Dermis blood vessel endothelial cell (primary cell): ENCODE measurements at places on chromosomes 2 and 18. TPM values are rescaled to one million over a fixed set of nuclear protein-coding genes. Genes with fewer than 3 reads are reported as not detected.

The PDCL3 gene
- total RNA-seq, result 16.2 and 20.3 TPM in 2 replicates

The WDPCP gene
- total RNA-seq, result 5.9 and 6.8 TPM in 2 replicates

The SNORC gene
- 0.34 and 0.84 TPM in 2 replicates for total RNA-seq

The CDK5R2 gene
- total RNA-seq, result not detected in 2 replicates

- no peak for DNase-seq
Measured at GRCh38 chr2:80168801-80169200, 135.8 kb downstream of the LRRTM1 start.

DNA sequence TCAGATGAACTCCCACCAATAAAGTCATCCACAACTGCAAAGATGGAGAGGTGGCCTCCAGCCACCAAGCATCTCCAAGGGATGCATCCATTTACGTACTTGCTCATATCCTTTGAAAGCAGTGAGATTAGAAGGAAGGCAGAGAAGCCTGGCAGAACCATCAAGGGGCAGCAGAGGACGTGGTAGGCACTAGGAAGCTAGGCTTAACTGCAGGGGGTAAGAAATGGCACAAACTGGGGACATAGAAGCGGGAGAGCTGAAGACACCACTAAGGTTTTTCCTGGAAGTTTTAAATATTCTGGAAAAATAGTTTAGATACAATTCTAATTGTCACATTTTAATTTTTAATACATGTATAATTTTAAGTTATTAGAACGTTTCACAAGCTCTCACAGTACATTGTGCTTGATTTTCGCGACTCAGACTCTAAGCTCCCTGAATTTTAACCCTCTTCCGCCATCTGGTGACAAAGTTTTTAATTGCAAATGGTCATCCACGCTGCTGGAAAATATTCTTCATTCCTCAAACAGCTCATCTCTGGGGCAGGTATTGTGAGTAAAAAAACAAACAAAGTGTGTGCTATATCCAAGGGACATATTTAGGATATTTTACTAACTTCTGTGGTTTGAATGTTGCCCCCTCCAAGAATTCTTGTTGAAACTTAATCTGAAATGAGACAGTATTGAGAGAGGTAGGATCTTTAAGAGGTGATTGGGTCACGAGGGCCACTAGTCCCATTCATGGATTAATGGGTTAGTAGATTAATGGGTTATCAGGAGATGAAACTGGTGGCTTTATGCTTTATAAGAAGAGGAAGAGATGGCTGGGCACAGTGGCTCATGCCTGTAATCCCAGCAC, 1.6 kb upstream of the PSTPIP2 start:
- DNase-seq, result peak; percentile 79

GRCh38 chr2:228801451-228801850, 469.6 kb downstream of the PID1 start:
- no peak for DNase-seq

- DNase-seq, result no peak
Measured at GRCh38 chr18:63229971-63230370, 89.6 kb downstream of the BCL2 start.

GRCh38 chr2:217909156-217909820, 93.5 kb downstream of the TNS1 start:
- DNase-seq, result peak; percentile 13

GRCh38 chr18:55318951-55319441, 269.0 kb downstream of the TCF4 start:
- DNase-seq, result peak; percentile 59

DNA sequence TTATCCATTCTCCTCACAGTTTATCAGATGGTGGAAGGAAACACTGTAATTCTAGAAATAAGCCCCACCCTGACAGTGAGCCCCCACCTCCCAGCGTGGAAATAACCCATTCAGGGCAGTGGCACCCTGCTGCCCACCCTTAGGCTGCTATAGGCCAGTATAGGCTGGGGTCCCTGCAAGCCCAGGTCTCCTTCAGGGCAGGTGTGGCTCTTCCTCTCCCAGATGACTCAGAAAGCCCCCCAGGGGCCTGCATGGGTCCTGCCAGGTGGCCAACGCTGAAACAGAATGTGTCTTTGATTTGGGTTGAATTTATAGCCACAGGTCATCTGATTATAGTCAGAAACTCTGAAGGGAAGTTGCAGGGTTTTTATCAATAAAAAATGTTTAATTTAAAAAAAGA, 136.4 kb downstream of the SH3RF3 start:
- no peak for DNase-seq
